ENCODE measurements at places on chromosomes 6 and 20.

- no peak for DNase-seq
Observed at GRCh38 chr20:23159256-23159946, 73.3 kb upstream of the CD93 start.

DNA sequence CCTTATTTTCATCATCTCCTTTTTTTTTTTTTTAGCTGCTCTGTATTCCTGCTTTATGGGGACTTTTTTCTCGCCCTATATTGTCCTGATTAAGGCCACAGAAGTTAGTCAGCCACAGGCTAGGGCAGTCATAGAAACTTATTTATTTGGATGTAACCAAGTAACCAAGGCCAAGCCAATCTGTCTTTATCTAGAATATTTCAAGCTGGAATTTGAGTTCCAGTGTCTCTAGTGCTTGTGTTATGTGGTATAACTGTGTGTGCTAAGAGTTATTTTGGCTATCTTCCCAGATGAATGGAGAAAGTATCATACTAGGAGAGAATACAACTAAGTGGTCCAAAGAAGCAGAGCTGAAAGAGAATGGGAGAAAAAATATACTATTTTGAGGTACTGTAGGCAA lies 751.5 kb downstream of the CBLN4 start:
- no peak for DNase-seq

- DNase-seq: no peak
Observed at GRCh38 chr20:4901031-4901818, 100.1 kb downstream of the SLC23A2 start.

DNA sequence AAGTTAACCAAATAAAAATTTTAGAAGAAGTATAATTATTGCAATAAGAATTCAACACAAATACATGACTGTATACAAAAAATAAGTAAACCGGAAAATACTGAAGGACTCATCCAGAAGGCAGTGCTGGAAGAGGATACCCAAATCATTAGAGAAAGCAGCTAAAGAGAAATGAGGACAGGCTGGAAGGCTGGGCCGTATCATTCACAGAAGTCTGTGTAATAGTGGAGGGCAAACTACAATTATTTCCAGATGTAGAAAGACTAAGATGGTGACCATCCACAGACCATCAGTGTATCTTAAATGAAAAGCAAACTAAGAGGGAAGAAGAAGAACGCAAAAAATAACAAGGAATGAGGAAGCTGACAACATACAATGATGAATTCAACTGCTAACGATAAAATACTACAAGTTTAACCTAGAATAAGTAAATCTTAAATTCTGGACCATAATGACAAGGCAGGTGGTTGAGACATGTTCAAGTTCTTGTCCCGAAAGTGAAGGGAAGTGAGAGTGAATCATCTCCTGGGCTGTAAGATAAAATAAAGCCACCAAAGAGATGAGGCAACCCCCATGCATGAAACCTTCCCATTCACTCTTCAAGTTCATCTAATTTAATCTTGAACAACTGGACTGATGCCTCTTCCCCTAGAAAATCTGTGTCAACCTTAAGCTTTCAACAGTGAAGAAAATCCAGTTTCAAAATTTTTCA lies 71.5 kb downstream of the SLC23A2 start:
- no peak for DNase-seq

Measured in stimulated activated CD8-positive, alpha-beta memory T cell treated with anti-CD3 and anti-CD28 coated beads, Interleukin-2, amount 100 ng/mL, for 1 hour (primary cell).